ENCODE measurements at places on chromosomes 1 and 21. TPM values are rescaled to one million over a fixed set of nuclear protein-coding genes. Genes with fewer than 3 reads are reported as not detected.

Gene WNT9A
- total RNA-seq: 0.29 TPM

Gene S100A2
- total RNA-seq: not detected

Gene PSMB4
- total RNA-seq: 268 TPM

Gene ARMH1
- 49.5 TPM for total RNA-seq

Gene PDE9A
- 16.1 TPM for total RNA-seq

Gene FAAH
- total RNA-seq: 9.5 TPM

Gene PDZK1
- not detected for total RNA-seq

Gene MMP23B
- total RNA-seq: 6.8 TPM

Gene LCE2A
- not detected for total RNA-seq

Gene AMPD1
- not detected for total RNA-seq

Gene CDC7
- total RNA-seq: 6.3 TPM

Gene ZNF695
- total RNA-seq: not detected

All from T-cell (primary cell).